ENCODE measurements at places on chromosomes 3 and 15.

DNA sequence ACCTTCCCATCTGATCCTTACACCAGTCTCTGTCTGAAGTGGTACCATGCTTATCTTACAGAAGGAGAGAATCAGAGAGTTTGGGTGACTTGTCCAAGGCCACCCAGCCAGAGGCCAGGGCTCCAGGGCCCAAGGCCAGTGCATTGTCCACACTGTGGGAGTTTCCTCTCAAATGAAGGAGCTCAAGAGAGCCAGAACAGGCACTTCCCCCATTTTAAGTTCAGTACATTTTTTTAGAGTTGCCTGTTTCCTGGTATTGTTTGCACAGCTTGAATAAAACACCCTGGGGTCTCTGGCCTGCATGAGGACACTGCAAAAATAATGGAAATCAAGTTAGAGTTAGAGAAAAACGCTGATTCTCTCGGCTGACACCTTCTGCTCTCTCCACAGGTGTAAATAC lies 284.0 kb downstream of the SQOR start:
- no peak for DNase-seq

DNA sequence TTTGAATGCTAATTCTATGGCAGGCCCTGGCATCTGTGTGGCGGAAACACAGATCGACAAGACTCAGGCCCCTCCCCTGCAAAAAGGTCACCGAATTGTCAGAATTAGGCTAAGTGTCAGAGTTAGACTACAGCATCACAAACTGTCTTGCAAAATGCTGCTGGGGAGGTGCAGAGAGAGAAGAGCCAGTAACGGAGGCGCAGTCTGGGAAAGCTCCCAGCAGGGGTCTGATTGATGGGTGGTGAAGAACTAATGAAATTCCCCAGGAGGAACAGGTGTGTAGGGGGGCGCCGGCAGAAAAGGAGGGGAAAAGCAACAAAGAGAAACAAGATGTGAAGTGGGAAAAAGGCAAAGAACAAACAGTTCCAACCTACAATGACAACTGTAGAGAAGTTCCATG lies 72.7 kb upstream of the TAMM41 start:
- no peak for DNase-seq

DNA sequence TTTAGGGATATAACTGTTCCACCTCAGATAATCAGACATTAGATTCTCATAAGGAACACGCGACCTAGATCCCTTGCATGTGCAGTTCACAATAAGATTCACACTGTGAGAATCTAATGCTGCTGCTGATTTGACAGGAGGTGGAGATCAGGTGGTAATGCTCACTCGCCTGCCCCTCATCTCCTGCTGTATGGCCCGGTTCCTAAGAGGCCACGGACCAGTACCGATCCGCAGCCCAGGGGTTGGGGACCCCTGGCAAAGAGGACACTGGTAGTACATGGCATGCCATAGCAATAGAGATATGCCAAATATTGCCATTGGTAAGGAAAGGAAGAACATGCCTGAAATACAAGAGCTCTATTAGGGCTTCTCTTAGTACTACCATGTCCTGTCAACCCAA lies 59.7 kb downstream of the LSM3 start:
- DNase-seq, result no peak

GRCh38 chr15:101052681-101053121 lies 133.5 kb downstream of the LRRK1 start:
- DNase-seq, result no peak

DNA sequence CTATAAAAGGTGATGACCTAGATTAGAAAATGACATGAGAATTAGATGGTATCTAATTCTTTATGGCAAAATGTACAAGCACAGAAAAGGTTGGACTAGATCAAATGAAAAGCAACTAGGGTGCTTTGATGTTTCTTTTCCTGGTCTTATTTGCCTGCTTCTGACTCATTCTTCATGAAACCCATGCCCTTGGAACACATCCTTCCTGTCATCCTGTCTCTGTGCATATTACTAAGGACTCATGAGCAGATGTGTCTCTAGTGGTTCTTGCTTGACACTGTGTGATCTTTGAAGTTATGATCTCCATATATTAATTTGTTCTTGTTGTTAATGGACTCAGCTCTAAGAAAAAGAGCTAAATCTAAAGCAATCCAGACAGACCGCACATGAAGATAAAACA lies 314.0 kb downstream of the ERC2 start:
- DNase-seq, result peak; percentile 28

DNA sequence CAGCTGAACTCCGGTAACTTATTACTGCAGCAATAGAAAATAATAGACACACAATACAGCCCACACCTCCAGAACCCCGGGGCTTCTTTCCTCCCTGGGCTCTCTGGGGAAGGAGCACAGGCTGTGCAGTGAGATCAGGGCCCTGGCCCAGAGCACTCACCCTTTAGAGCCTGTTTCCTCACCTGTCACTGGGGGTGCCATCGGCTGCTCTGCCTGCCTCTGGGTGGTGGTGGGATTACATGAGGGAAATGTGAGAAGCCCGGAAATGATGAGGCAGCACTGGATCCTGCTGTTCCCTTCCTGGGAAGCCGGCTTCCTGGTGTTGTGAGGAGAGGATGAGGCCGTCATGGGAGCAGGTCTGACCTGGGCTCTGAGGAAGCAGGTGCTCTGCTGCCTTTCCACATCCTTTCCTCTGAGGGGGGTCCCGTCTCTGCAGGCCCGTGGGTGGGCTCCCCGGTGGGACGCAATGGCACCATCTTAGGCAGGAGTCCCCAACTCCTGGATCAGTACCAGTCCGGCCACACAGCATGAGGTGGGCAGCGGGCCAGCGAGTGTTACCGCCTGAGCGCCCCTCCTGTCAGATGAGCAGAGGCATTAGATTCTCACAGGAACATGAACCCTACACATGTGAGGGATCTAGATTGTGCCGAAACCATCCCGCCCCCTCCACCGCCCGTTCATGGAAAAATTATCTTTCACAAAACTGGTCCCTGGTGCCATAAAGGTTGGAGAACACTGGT lies 220.9 kb upstream of the CTDSPL start:
- DNase-seq, result no peak

- no peak for DNase-seq
Observed at GRCh38 chr15:41581110-41581509, 22.1 kb downstream of the TYRO3 start.
